ENCODE measurements at places on chromosomes 1 and 21.
A peak's percentile ranks its signal among the peaks of the same experiment; 100 is the strongest.

DNA sequence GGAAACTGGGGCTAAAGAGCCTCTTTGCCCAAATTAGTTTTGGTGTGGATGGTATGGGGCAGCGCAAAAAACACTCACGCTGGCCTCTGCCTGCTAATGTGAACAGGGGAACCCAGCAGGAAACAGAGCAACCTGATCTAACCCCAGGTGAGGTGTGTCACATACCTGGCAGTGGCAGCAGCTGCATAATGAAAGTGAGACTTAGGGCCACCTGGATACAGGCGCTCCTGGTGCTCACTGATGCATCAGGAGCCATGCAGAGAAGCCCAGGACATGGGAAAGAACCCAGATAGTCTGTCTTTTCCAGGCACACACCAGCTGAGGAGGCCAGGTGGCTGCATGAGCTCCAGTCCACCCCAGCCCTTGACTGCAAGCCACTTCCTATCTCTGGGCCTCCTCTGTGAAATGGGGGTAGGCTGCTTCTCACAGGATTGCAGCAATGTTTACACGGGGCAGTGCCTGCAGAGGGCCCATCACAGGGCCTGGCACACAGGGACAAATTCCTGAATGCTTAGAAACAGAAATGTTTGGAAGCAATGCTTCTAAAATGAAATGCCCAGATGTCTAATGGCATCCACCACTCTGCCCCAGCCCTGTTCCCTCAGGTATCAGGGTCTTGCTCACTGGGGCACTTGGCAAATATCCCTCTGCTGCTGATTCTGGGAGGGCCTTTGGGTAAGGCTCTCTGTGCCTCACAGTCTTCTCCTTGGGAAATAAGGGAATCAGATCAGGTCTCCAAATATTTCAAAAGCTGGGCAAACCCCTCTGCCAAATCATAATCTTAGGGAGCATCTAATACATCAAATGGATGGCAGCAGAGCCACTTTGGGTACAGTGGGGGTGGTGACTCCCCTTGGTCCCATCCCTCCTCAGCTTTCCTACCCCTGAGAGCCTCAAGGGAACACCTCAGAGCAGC, 19.9 kb downstream of the DHCR24 start:
- no peak for DNase-seq

GRCh38 chr1:28976248-28976647, 61.9 kb downstream of the EPB41 start:
- DNase-seq, result no peak

GRCh38 chr1:234735916-234736315, 125.9 kb upstream of the IRF2BP2 start:
- no peak for DNase-seq

- no peak for DNase-seq
Observed at GRCh38 chr1:184036517-184036949, 995 bp downstream of the COLGALT2 start.

- no peak for DNase-seq
Observed at GRCh38 chr1:17605582-17606344, 66.3 kb downstream of the ARHGEF10L start.

DNA sequence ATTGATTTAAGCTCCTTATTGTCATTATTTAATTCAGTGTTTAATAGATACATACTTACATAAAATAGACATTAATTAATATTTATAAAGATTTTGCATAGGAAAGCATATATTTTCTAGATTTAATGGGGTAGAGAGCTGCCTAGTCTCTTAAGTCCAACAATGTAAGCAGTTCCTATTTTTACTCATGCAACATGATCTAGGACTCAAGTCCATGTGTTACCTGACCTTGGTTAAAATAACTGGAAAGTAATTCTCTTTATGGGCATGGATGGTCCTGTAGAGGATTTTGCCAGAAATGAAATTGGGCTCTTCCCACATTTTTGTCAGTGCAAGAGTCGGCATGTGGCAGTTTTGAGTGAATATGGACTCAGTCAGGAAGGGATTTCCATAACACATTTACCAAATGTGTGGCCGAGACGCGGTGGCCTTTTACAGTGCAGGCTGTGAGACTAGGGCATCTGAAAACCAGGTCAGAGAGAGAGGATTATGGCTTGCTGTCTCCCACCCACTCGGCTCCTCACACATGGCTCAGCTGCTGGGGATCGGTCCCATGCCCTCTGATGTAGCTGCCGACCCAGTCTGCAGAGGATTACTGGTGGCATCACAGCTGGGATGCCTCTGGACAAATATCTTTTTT, 6.2 kb upstream of the KIF1B start:
- no peak for DNase-seq

GRCh38 chr1:203702130-203702577, 62.8 kb upstream of the LAX1 start:
- peak; percentile 40 for DNase-seq

DNA sequence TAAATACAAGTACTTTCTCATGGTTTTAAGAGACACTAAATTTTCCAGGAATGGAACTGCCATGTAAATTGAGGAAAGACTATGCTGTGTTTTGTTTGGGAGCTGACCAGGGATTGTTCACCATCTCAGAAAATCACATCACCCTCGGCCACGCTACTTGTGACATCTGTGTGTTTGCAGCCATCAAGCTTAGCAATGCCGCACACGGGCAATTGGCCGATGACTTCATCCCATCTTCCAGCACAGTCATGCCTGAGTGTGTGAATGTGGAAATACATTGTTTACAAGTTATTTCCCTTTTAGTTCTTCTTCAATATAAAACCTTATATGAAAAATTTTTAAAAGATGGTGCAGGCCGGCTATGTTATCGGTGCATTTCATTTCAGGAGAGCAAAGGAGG, 121.6 kb downstream of the GLIS1 start:
- no peak for DNase-seq

DNA sequence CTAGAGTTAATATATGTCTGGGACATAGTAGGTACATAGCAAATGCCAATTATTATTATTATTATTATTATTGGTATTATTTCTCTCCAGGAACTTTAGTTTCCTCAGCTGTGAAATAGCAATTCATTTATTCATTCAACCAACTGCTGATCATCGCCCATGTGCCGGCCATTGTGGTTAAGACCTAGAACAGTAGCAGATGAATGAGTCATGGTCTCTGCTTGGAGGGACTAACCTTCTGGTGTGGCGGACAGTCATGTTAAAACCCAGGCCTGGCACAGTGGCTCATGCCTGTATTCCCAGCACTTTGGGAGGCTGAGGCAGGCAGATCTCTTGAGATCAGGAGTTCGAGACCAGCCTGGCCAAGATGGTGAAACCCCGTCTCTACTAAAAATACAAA, 23.8 kb upstream of the LDLRAP1 start:
- no peak for DNase-seq

DNA sequence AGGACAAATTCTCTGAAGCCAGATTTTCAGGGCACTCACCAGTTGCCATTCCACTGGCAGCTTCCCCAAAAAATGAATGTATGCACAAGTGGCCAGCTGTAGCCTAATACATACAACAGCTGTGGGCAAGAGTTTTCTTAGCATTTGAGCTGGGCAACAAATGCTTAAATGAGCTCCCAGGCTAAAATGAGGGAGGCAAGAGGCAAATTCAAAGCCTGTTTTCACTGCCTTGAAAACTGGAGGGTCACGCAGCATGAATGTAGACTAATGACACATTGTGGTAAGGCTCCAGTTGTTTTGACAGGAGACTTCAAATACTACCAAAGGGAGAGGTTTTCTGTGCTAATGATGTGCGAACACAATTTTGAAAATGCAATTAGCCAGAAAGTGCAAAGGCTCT, 88.2 kb downstream of the TIAM1 start:
- no peak for DNase-seq

GRCh38 chr1:198686069-198686728, 47.4 kb downstream of the PTPRC start:
- no peak for DNase-seq

DNA sequence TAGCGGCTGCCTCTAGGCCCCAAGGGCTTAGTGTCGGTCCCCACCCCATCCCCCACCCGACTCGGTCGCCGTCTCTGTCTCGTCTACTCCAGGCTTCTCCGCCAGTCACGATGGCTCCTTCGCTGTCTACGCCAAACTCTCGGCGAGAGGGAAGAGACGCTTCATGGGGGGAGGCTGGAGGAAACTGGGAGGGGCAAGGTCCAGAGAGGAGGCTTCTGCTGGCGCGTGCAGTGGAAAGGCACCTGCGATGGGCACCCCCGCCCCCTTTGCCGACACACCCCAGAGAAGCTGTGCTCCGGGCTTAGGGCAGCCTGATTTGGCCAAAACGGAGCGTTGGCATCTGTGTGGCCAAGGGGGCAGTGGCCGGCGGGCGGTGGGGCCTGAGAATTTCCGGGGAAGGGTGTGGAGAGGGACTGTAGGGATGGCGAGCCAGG, 1.2 kb upstream of the CSMD2 start:
- no peak for DNase-seq

- no peak for DNase-seq
Observed at GRCh38 chr1:166915941-166916340, 39.9 kb upstream of the TADA1 start.

DNA sequence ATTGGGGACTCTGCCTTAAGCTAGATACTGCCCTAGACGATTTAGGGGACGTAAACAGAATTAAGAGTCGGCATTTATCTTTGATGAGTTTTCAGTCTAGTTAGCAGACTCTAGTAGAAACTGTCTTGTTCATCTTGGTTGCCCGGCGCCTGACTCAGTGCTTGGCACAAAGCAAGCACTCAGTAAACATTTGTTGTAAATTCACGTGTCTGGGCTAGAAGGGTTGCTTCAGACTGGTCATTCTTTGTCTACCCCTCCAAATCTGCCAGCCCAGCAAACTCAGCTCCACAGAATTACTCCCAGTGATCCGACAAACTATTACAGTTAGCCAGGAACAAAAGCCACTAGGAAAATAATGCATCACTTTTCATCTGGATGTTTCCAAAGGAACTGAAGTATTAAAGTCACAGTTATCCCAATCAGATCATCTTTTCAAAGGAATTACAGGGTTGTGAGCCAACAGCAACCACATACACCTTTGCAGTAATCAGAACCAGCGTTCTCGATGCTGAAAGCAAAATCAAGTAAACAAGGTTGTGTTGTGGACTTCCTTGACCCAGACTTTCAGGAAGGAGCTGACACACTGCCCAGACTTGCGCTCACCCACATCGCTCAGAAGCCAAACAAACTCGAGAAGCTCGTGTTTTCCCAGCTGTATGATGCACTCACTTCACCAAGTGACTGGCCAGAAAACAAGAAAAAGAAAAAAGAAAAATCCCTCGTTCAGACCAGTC, 66.5 kb upstream of the GADD45A start:
- DNase-seq, result no peak

- DNase-seq, result no peak
Observed at GRCh38 chr1:115827452-115828044, 13.4 kb downstream of the NHLH2 start.

GRCh38 chr1:9399510-9400424, 107.1 kb downstream of the SPSB1 start:
- no peak for DNase-seq

GRCh38 chr1:28115267-28115666, 26.9 kb upstream of the EYA3 start:
- peak; percentile 28 for DNase-seq

DNA sequence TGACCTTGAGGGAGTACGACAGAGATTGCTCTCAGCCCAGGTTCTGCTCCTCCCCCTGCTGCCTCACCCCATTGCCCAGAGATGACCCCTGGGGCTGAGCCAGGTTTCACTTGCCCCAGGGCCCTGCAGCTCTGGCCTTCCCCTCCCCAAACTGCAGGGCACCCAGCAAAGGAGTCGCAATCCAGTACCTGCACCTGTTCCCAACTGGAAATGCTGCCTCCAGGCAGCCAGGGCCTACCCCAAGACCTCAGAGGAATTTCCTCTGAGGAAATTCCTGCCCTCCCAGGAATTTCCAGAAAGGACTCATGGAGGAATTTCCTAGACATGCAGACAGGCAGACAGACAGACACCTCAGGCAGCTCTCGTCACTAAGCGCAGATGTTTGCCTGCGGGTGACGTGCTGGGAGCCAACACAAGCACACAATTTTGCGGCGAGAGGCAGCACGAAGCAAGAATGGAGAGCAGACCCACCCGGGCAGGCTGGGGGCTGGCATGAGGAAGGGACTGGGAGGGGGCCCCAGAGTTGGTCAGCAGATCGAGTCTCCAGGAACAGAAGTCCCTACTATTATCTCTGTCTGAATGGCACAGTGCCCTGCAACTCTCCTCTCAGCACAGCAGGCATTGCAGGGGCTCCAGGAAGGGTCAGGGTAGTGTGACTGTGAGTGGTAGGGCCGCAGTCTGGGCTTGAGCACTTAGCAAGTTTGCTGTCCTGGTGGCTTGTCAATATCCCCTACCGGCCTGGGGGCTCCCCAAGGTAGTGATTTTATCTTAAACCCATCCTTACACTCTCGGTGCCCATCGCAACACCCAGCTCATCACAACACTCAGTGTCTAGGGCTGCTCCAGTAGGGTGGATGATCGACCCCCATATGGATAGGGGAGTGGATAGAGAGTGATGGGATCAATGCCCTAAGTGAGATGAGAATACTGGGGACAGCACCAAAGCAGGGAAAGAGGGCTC, 2.9 kb upstream of the EFNA1 start:
- DNase-seq, result no peak

- no peak for DNase-seq
Observed at GRCh38 chr21:26194811-26195251, 24.3 kb upstream of the APP start.

- no peak for DNase-seq
Observed at GRCh38 chr1:246107516-246108277, 399.4 kb downstream of the SMYD3 start.

DNA sequence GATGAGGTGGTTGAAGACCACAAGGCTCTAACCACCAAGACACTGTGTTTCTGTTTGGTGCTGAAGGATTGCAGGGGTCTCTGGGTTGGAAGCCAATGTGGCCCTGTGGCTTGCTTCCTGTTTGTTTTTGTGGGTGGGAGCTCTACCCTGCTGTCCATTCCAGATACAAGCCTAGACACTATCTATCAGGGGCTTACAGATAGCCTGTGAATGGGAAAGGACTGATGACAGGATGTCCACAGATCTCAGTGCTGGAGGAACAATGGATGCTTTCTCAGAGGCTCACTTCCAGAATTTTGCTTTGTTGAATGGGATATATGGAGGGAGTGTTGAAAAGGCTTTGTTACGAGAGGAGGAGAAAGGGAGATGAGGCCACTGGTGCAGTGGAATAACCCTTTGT, 69.7 kb downstream of the NOS1AP start:
- no peak for DNase-seq

All from stimulated activated CD4-positive, alpha-beta T cell treated with anti-CD3 and anti-CD28 coated beads, Interleukin-4, amount 100 ng/mL, for 48 hours (primary cell).